ENCODE measurements at places on chromosomes 5 and 9.
A peak's percentile ranks its signal among the peaks of the same experiment; 100 is the strongest.

- DNase-seq: no peak
Observed at GRCh38 chr5:14109771-14110170, 33.4 kb upstream of the TRIO start.

DNA sequence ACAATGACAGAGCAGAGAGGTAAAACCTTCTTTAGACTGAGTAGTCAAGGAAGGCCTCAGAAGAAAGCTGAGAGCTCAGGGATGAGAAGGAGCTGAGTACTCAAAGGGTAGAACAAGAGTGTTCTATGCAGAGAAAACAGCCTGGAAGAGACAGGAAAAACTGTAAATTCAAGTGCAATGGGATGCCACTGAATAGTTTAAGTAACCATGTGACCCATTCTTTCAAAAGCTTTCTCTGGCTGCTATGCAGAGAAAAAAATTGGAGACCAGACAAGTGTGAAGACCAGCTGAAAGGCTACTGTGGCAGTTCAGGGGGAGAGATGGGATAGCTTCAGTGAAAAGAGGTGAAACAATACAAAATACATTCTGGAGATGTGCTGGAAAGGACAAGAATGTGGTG, 61.3 kb upstream of the RNF38 start:
- no peak for DNase-seq

GRCh38 chr9:125748446-125749099, 1.4 kb downstream of the PBX3 start:
- peak; percentile 18 for DNase-seq

DNA sequence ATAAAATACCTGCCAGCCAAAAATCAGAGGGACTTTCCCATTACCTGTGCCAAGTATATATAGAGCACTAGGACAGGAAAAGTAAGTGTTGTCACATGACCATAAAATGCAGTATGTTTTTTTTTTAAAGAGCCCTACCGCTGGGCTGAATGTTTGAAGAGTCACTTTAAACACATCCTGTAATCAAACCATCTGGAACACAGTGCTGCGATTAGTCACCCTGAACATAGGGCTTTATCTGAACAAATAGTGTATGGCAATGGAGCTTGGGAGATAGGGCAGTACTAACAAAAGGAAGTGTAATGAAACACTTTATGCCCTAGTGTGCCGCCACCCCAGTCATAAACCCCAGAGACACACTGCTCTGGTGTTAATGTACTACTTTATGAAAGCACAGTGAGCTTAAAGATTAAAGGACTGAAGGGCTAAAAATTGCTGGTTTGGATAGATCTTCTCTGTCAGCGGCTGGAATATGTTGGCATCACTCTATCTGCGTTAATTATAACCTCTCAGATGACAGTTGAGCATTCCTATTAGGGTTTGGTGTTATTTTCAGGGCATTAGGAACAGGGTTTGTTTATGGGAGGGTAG, 90.4 kb downstream of the ZNF608 start:
- no peak for DNase-seq
